ENCODE measurements at places on chromosomes 7 and 10.

DNA sequence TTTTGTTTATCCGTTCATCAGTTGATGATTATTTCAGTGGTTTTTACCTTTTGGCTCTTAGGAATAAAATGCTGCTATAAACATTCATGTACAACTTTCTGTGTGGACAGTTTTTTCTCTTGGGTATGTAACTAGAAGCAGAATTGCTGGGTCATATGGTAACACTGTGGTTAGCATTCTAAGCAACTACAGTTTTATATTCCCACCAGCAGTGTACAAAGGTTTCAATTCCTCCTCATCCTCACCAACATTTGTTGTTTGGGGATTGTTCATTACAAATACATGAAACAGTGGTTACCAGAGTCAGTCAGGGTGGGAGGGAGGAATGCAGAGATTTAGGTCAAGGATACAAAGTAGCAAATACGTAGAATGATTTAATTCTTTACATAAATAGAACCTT lies 97.0 kb downstream of the NPSR1 start:
- H3K27me3 ChIP-seq, result no peaks in the 10 kb centered on the region
- H3K27ac ChIP-seq, result no peak overlapping the region
- H3K36me3 ChIP-seq, result no peaks in the 10 kb centered on the region
- no peaks in the 10 kb centered on the region for H3K4me1 ChIP-seq

GRCh38 chr10:66151346-66151745 lies 774.5 kb upstream of the LRRTM3 start:
- no peaks in the 10 kb centered on the region for H3K27me3 ChIP-seq
- no peaks in the 10 kb centered on the region for H3K36me3 ChIP-seq
- H3K4me1 ChIP-seq, result no peaks in the 10 kb centered on the region
- DNase-seq, result no peak
- no peak overlapping the region for H3K4me3 ChIP-seq

GRCh38 chr7:2937701-2938513 lies 93.8 kb upstream of the GNA12 start:
- no peaks in the 10 kb centered on the region for H3K27me3 ChIP-seq
- H3K36me3 ChIP-seq, result peaks cover 7% of the 10 kb centered on the region
- H3K27ac ChIP-seq, result no peak overlapping the region
- no peak overlapping the region for H3K4me3 ChIP-seq
- no peak for DNase-seq

GRCh38 chr7:71972534-71972933 lies 439.6 kb downstream of the CALN1 start:
- H3K4me1 ChIP-seq, result no peaks in the 10 kb centered on the region
- DNase-seq, result no peak
- H3K4me3 ChIP-seq, result no peak overlapping the region

- no peak for DNase-seq
- H3K4me3 ChIP-seq, result no peak overlapping the region
- no peak overlapping the region for H3K27ac ChIP-seq
- H3K4me1 ChIP-seq, result no peaks in the 10 kb centered on the region
- H3K27me3 ChIP-seq, result no peaks in the 10 kb centered on the region
These were observed 40.9 kb upstream of the ST7 start for GRCh38 chr7:116912269-116912909.

DNA sequence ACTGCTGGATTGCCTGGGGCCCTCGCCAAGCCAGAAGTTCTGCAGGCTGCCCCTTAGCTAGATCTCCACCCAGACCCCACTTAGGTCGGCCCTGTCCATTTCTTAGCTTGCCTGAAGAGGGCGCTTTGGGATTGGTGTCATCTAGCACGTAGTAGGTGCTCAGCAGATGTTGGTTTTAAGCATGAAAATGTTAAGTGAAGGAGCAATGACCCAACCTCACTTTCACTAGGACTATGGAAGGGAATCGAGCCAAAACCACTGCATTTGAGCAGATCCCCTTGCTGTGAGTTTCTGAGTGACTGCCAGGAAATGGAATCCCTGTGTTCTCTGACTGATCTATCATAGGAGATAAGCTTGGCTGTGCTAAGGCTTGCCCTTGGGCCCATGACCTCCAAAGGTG lies 131.7 kb upstream of the EEPD1 start:
- DNase-seq, result no peak
- H3K36me3 ChIP-seq, result no peaks in the 10 kb centered on the region
- no peak overlapping the region for H3K4me3 ChIP-seq
- no peak overlapping the region for H3K27ac ChIP-seq

DNA sequence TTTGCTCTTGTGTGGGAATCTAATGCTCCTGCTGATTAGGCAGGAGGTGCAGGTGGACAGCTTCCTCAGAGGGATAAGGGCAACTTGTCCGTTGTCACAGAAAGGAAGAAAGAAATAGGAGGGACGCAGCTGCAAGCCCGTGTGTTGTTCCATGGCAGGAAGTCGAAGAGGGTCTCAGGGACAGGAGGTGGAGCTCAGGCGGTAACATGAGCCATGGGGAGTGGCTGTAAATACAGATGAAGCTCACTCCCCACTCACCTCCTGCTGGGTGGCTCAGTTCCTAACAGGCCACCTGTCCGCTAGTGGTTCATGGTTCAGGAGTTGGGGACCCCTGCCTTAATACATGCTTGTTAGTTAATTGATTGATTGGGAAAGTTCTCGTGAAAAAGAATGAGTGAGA lies 101.7 kb upstream of the SFMBT2 start:
- no peaks in the 10 kb centered on the region for H3K4me1 ChIP-seq
- H3K27me3 ChIP-seq, result no peaks in the 10 kb centered on the region
- H3K4me3 ChIP-seq, result no peak overlapping the region
- no peaks in the 10 kb centered on the region for H3K36me3 ChIP-seq
- H3K27ac ChIP-seq, result no peak overlapping the region
- no peak for DNase-seq

- no peaks in the 10 kb centered on the region for H3K36me3 ChIP-seq
- no peak for DNase-seq
- H3K4me1 ChIP-seq, result no peaks in the 10 kb centered on the region
These were observed 699.3 kb downstream of the INHBA start for GRCh38 chr7:41003611-41003940.

DNA sequence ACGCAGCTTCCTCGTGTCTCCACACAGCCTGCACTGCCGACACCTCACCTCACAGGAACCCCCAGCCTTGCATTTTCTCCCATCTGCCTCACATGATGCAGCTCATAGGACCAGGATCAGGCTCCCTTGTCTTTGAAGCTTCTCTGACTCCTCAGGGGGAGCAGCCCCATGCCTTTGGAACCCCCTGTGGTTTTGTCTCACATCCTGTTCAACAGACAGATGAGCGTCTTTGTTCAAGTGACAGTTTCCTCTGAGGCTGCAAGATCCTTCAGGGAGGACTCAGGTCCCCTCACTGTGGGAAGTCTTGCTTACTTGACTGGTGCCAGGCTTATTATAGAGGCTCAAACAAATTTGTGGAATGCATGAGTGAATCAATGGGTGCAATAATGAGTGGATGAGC lies 667.1 kb downstream of the INHBA start:
- no peaks in the 10 kb centered on the region for H3K36me3 ChIP-seq
- no peaks in the 10 kb centered on the region for H3K27me3 ChIP-seq
- no peak overlapping the region for H3K4me3 ChIP-seq
- no peak for DNase-seq

GRCh38 chr7:15862781-15863165 lies 176.3 kb upstream of the MEOX2 start:
- no peak overlapping the region for H3K4me3 ChIP-seq
- H3K4me1 ChIP-seq, result no peaks in the 10 kb centered on the region
- H3K27ac ChIP-seq, result no peak overlapping the region
- DNase-seq, result no peak

DNA sequence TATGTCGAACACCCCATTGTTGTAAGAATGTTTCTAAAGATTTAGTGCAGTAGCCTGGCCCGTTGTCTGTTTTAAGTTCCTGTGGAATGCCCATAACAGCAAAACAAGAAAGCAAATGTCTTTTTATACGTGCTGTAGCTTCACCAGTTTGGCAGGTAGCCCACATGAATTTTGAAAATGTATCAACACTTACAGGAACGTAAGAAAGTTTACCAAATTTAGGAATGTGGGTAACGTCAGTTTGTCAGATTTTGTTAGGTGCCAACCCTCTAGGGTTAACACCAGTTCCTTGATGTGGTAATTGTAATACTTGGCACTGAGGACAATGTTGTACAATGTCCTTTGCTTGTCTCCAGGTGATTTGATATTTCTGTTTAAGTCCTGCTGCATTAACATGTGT lies 3.2 kb upstream of the GIMAP4 start:
- no peaks in the 10 kb centered on the region for H3K36me3 ChIP-seq
- no peaks in the 10 kb centered on the region for H3K27me3 ChIP-seq
- no peak overlapping the region for H3K4me3 ChIP-seq
- DNase-seq, result no peak

DNA sequence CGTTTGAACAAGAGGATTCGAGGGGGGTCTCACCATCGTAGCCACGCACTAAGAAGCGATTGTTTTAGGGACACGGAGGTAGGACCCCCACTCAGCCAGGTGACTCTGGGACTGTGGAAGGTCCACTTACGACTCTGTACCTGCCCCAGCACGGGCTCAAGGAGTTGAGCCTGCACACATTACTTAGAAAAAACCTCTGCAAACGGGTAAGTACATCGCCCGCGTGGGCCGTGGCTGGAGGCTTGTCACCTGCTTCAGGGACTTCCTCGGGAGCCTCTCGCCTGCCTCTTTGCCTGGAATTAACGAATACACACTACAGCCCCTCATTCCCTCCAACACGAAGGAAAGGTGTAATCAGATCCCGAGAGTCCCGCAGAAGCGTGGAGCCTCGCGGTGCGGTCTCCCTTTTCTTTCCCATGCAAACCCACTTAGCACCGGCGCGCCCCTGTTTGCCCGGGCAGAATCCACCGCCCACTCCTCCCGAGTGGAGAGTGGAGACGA lies 826 bp downstream of the PODXL start:
- DNase-seq, result peak; percentile 38
- peaks cover 3% of the 10 kb centered on the region for H3K4me1 ChIP-seq
- peak overlapping the region; percentile 40 for H3K4me3 ChIP-seq
- H3K27ac ChIP-seq, result no peak overlapping the region
- no peaks in the 10 kb centered on the region for H3K27me3 ChIP-seq

- no peak for DNase-seq
- H3K4me3 ChIP-seq, result no peak overlapping the region
- H3K27me3 ChIP-seq, result no peaks in the 10 kb centered on the region
- no peaks in the 10 kb centered on the region for H3K36me3 ChIP-seq
- H3K4me1 ChIP-seq, result no peaks in the 10 kb centered on the region
- H3K27ac ChIP-seq, result no peak overlapping the region
These were observed 210.0 kb downstream of the WDR37 start for GRCh38 chr10:1266033-1266802.

DNA sequence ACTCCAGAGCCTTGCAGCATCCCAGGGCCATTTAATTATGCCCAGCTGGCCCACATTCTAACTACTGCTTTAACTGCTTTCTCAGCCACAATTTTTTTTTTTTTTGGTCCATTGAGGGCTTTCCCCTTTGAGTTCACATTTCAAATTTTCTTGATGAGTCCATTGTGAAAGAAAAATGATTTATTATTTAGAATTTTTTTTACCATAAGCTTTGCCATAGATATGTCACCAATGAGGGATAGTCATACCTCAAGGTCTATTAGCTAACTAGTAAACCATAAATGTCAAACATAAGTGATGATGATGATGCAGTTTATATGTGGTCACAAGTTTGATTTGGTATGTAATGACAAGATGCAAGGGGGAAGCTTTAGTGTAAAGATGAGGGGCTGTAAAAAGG lies 282.9 kb downstream of the BICC1 start:
- no peak for DNase-seq
- no peaks in the 10 kb centered on the region for H3K27me3 ChIP-seq
- H3K36me3 ChIP-seq, result no peaks in the 10 kb centered on the region

GRCh38 chr10:132527339-132528063 lies 10.1 kb upstream of the INPP5A start:
- H3K27ac ChIP-seq, result no peak overlapping the region
- DNase-seq, result no peak
- H3K27me3 ChIP-seq, result no peaks in the 10 kb centered on the region
- no peaks in the 10 kb centered on the region for H3K4me1 ChIP-seq
- H3K36me3 ChIP-seq, result no peaks in the 10 kb centered on the region

DNA sequence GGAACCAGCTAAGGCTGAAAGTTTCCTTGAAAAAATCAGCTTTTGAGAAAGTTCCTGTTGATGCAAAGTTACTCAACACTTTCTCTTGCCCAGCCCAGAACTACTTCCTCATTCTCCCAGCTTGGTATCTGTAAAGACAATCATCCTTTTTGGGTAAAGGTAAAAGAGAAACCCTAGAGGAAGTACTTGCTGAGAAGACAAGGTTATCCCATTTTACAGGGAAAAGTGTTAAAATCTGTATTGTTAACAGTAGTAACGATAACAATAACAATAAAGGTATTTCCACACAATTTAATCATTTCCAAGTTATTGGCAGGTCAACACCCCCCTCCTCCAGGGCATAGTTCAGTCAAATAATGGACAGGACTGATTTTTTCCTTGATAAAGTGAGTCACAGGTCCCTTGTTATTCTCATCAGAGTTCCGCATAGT lies 2.4 kb downstream of the ALOX5 start:
- H3K4me3 ChIP-seq, result no peak overlapping the region
- H3K27me3 ChIP-seq, result peaks cover 4% of the 10 kb centered on the region
- peak; percentile 37 for DNase-seq
- no peak overlapping the region for H3K27ac ChIP-seq
- no peaks in the 10 kb centered on the region for H3K4me1 ChIP-seq

DNA sequence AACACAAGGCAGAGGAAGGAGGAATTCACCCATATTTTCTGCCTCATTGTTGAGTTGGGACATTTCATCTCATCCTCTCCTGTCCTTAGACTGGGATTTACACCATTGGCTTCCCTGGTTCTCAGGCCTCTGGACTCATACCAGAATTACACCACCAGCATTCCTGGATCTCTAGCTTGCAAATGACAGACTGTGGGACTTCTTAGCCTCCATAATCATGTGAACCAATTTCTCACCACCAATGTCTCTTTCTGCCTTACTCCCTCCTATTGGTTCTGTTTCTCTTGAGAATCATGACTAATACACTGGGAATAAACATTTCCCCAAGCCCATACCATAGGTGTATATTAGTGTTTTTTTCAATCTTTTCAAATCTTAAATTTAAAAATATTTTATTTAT lies 2.9 kb upstream of the ZNF33A start:
- no peak overlapping the region for H3K27ac ChIP-seq
- no peaks in the 10 kb centered on the region for H3K4me1 ChIP-seq
- H3K4me3 ChIP-seq, result no peak overlapping the region

- no peak for DNase-seq
- no peaks in the 10 kb centered on the region for H3K36me3 ChIP-seq
- H3K4me1 ChIP-seq, result no peaks in the 10 kb centered on the region
- no peak overlapping the region for H3K27ac ChIP-seq
These were observed 106.1 kb downstream of the POU6F2 start for GRCh38 chr7:39083781-39084180.

DNA sequence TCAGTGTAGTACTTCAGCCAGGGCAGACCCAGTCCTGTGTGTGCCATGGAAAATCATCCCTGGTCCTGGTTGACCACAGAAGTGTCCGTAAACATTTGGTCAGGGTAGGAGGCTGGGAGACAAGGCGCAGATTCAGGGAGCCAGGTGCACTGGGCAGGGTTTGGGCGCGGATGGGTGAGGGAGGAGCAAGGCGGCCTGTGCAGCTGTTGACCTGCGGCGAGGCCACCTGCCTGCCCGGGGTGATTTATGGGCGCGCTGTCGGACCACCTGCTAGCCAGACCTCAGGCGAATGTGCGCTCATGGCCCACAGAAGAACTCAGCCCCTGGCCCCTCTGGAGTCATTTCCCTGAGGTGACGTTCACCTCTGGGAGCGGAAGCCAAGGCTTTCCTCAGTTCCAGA lies 6.6 kb downstream of the SFRP5 start:
- no peak overlapping the region for H3K4me3 ChIP-seq
- H3K4me1 ChIP-seq, result no peaks in the 10 kb centered on the region
- H3K27ac ChIP-seq, result no peak overlapping the region
- no peaks in the 10 kb centered on the region for H3K27me3 ChIP-seq
